Motor neuron (in vitro differentiated cells): ENCODE measurements at places on chromosomes 12 and 14.
A peak's percentile ranks its signal among the peaks of the same experiment; 100 is the strongest.

DNA sequence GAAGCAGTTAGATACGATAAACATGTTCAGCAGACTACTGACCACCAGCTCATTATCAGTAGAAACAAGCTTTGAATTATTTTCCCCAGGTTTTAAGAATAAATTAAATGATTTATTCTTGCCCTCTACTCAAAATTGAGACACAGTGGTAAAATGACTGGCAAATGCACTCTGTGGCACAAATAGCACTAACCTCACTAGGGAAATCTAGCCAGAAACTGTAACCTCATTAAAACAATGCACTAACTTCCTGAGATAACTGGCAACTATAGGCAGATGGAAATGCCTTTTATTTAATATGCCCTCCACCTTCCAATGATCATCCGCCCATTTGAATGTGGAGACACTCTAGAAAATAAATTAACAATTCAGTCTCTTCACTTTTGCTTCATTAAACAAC, 33.2 kb downstream of the CPNE8 start:
- ATAC-seq, result no peak

DNA sequence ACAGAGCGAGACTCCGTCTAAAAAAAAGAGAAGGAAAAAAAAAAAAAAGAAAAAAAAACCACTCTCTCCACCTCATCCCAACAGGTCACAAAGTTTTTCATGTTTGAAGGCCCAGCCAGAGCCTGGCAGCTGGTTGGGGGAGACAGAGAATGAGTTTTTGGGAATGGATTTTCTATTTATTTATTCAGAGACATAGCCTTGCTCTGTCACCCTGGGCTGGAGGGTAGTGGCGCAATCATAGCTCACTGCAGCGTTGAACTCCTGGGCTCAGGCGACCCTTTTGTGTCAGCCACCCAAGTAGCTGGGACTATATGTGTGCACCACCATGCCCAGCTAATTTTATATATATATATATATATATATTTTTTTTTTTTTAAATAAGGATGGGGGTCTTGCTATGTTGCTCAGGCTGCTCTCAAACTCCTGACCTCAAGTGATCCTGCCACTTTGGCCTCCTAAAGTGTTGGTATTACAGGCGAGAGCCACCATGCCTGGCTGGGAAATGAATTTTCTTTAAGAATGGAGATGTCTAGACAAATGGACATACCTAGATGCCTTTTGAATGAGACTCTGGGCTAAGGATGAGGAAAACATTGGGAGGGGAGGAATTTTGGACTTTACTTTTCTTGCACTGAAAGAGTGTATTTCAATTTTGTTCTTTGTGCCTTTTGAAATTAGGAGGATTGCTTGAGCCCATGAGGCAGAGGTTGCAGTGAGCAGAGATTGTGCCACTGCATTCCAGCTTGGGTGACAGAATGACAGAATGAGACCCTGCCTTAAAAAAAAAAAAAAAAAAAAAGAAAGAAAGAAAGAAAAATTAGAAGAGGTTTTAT, 16.9 kb upstream of the PPP1R1A start:
- ATAC-seq, result no peak

- ATAC-seq, result no peak
Observed at GRCh38 chr12:93300611-93301021, 77.1 kb upstream of the NUDT4 start.

GRCh38 chr12:5944688-5945070, 380 bp downstream of the ANO2 start:
- ATAC-seq, result peak; percentile 6

- ATAC-seq, result peak; percentile 92
Observed at GRCh38 chr14:35533357-35534207, at the start of gene INSM2. Gene INSM2 (plus strand): TSS chr14:35534164. CDS start chr14:35534253, 89 bp downstream.

GRCh38 chr14:101276309-101277091, 284.8 kb upstream of the DIO3 start:
- ATAC-seq, result no peak

DNA sequence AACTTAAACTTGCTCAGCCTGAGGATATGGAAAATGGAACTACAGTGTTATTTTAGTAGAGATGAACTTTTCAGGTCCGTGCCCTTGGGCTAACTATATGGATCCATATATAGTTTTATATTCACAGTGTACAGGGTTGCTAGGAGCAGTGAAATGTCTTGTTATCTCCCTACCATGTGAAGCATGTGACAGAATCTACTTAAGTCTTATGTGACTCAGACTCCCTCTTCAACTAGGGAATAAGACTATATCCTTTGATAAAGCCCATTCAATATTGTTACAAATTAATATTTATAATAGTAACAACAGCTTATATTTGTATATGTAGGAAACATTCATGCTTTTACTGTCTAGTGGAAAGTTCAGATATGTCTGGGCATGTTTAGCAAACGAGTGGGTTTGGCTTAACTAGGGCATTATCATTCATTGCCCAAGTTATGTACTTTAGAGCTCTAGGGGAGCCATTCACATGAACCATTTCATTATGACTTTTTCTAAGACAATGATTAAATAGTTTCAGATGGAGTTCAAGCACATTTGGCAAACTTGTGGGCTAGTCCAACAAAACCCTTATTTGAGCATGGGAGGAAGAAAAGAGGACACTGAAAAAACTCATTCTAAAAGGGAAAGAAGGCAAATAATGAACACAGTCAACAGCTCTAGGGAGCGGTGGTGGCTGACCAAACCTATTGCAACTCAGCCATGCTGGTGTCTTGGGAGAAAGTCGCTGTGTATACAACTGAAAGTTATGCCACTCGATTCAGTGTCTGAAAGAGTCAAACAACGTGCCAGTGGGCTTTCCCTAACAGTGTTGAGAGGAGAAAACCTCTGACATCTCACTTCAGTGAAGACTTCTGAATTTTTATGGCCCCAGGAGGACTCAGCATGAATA, 305.9 kb upstream of the G2E3 start:
- ATAC-seq, result peak; percentile 90

DNA sequence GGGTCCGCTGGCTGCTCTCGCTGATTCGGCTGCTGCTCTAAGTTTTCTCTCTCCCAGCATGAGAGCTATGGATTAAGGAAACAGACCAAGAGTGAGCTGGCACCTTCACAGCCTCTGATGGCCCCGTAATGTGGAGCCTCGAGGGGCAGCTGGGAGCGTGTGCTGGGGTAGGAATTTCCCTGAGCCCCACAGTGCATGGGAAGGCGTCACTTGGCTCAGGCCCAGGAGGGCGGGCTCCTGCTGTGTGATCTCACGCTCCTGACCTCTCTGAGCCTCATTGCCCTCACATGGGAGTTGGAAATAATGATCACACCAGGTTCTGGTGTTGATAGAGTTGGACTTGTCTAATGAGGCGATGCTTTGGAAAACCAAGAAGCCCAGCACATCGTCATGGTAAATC, 238.6 kb upstream of the CRY1 start:
- ATAC-seq, result no peak

- ATAC-seq, result no peak
Observed at GRCh38 chr12:94445662-94446061, 14.0 kb downstream of the CEP83 start.

DNA sequence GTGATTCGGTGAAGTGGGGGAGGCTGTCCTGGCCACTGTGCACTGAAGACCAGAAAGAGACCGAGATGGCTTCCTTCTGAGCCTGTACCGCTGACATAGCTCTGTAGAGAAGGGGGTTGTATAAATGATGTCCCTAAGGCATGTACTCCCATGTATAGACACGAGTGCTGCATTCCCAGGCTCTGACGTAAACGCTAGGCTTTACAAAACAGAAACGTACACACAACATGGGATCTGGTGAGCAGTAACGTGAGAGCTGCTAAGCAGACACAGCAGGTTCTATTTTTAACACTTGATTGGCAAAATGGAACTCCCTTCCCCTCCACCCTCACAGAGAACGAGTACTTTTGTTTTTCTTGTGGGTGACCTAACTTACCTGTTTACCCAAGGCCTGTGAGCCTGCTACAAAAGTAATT, 35.9 kb downstream of the ACADS start:
- peak; percentile 61 for ATAC-seq

DNA sequence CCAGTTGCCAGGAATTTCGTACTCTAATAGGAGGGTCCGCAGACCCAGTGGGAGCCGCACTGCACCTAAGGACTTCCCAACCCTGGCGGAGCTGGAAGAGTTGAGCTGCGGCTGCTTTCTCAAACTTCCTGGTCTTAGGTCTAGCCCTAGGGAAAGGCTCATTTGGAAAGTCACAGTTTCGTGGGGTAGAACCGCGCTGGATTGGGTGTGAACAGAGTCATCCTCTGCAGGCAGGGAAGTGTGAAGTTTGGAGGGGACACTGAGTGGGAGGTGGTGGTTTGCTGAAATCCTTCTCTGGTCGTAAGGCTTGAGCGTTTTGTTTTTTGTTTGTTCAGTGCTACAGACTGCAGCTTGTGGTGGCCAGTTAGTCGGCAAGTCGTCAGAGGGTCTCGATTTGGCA, 18.8 kb downstream of the PRKAB1 start:
- ATAC-seq, result no peak

DNA sequence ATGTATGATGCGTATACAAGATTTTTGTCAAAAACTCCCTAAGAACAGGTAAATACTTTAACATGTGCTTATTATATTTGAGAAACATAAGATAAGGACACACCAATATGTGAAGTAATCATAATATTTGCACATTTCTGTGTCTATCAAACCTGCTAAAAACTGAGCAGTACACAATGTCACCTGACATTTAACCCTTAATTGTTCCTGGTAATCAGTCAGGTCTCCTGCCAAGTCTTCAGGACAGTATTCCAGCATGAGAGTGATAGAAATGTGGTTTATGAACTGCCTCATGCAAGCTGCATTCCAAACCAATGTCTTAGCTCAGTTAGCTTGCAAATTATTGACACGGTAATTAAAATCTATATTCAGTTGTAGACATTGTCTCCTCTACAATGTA, 4.2 kb downstream of the SOX5 start:
- no peak for ATAC-seq

DNA sequence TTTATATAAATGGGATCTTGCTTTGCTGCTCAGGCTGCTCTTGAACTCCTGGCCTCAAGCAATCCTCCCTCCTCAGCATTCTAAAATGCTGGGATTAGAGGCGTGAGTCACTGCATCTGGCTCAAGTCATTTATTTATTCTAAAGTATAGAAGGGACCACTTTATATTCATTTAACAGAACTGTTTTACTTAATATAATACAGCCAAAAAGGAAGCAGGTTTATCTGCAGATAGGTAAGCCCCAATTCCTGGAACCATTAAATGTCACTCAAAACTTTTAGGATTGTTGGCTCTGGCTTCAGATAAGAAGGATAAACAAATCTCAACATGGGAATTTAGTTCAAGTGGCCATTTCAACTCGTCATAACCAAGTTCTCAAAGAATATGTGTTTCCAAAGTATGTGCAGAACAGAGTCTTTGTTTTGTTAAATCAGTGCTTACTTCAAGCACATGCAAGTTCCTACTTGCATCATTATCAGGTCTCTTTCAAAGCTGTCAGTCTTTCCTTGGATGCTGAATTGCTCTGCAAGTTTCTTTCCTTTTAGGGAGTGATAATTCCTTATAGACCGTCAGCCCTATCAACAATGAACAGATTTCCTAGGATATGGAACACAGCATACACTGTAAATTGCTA, 60.4 kb downstream of the KITLG start:
- ATAC-seq, result no peak

- no peak for ATAC-seq
Observed at GRCh38 chr14:102683399-102684297, 91.2 kb downstream of the RCOR1 start.

GRCh38 chr12:88805692-88806091, 225.4 kb upstream of the KITLG start:
- ATAC-seq, result no peak

- peak; percentile 6 for ATAC-seq
Observed at GRCh38 chr12:111596985-111597830, 1.9 kb downstream of the ATXN2 start.

DNA sequence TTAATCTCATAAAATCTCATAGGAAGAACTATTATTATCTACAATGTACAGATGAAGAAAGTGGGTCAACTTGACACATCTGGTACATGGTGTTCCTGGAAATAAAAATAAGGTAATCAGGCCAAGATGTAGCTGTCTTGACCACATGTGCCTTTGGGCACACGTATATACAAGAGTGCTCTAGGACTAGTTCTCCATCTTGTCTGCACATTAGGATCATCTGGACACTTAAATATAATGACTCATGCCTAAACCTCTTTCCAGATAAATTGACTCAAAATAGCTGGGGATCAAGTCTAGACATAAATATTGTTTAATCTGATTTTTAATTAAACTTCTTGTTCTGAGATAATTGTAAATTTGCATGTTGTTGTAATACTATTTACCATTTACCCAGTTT, 182.6 kb downstream of the CNTN1 start:
- ATAC-seq, result no peak

DNA sequence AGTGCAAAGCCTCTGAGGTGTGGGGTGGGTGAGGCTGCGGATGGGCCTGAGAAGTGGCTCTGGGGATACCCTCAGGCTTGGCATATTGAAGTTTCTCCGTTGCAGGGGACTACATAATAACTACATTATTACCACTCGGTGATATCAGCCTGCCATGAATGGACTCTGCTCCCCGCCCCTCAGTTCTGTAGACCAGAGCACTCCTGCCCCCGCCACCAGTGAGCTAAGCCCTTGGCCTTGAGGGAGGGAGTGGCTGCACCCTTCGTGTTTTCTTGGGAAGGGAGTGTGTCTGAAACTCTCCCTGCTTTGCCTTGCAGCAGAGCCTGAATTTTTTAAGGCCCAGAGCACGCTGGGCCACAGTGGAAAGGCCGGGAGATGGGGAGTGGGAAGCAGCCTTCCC, 1.7 kb downstream of the ORAI1 start:
- ATAC-seq, result no peak

GRCh38 chr14:102540315-102541028, 30.9 kb upstream of the ANKRD9 start:
- peak; percentile 39 for ATAC-seq

DNA sequence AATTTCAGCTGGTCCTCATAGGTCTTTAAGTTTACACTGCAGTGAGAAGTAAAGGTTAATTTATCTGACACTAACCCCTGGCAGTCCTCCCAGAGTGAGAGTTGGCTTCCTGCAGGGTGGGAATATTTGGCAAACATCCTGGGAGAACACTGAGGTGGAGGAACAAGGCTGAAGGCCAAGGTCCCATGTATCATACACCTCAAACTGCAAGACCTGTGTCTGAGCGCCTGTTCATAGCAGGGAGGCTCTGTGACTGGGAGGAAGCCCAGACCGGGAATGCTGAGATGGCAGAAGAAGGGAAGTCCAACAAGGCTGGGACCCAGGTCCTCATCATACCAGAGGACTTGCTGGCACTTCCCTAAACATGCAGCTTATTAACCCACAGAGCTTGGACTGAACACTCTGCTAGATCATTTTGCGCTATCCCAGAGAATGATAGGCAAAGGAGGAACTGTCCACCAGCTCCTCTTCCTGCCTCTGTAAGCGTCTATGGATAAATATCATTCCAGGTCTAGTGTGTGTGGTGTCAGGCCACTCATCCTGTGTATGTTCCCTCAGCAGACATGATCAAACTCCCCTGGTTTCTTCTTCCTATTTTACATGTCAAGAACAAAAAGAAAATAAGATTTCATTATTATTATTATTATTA, 199.6 kb upstream of the CNOT2 start:
- ATAC-seq, result no peak

GRCh38 chr14:78023112-78023511, 147.1 kb upstream of the NRXN3 start:
- no peak for ATAC-seq

- no peak for ATAC-seq
Observed at GRCh38 chr12:63977441-63977840, 132.9 kb downstream of the SRGAP1 start.
